SK-N-SH treated with all-trans-retinoic acid at 6 μM for 48 hours (cell line): ENCODE measurements at places on chromosomes 7 and 10.
A peak's percentile ranks its signal among the peaks of the same experiment; 100 is the strongest.

DNA sequence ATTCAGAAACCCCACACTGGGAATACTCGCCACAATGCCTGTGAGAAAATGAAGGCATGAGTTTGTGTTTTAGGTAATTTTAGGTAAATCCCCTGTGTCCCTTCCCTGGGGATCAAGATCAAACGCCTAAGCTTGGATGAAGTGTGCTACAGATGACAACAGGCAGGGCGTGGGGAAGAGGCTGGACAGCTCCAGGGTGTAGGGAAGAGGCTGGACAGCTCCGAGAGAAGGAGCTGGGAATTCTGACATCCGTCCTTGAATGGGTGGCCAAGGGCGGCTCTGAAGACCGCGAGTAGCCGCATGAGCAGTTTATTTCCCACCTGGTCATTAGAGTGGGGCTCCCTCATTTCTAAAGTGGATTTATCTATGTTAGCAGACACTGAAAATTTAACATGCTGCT, 109.7 kb downstream of the RAMP3 start:
- ATAC-seq = peak; percentile 36; the same call in 1 of the 3 replicates

DNA sequence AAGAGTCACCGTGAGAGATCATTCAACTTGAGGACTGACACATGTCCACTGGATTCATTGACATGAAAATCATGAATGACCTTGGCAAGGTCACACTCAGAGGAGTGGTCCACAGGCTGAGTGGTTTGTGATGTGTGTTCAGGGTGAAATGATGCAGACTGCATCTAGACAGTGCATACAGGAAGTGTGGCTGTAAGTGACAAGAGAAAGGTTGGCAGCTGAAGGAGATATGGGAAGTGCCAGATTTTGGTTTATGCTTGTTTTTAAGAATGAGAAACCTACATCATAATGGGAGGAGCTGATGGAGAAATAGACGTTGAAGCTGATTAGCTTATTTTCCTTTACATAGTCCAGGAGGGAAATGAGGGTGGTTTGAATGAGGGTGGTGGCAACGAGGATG, 64.8 kb upstream of the VIPR2 start:
- no peak for ATAC-seq

DNA sequence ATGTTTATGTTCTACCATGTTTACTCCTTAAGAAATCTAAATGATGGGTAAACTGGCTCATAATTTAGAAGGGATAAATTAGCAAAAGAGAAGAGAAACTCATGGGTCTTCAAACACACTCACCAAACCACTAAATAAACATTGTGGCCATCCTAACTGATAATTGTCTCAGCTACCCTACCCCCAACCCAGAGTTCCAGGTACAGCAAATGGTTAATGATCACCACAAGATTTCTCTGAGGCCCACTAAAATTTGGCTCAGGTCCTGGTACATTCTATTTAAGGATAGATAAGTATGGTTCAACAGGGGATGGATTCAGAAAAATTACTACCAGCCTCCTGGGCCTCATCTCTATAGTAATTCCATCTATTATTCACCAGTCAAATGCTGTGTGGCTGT, 21.4 kb downstream of the SLC25A13 start:
- ATAC-seq = no peak

DNA sequence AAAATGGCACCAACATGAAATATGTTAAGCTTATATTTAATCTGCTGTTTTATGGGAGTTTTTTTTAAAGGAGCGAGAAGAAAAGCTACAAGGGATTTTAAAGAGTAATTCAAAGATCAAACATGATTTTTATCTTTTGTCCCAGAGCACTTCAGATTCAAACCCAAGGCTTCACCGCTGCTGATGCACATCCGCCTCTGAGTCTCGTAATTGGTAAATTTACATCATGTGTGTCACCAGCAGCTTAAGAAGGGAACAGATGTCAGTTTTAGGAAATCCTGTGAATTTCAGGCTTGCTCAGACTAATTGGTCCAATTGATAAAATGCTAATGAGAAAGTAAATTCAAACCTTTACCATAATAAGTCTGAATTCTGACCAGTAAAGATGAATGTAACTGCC, 406.3 kb downstream of the GFRA1 start:
- ATAC-seq = no peak

- no peak for ATAC-seq
Measured at GRCh38 chr7:33705333-33705833, 200.0 kb upstream of the BMPER start.

DNA sequence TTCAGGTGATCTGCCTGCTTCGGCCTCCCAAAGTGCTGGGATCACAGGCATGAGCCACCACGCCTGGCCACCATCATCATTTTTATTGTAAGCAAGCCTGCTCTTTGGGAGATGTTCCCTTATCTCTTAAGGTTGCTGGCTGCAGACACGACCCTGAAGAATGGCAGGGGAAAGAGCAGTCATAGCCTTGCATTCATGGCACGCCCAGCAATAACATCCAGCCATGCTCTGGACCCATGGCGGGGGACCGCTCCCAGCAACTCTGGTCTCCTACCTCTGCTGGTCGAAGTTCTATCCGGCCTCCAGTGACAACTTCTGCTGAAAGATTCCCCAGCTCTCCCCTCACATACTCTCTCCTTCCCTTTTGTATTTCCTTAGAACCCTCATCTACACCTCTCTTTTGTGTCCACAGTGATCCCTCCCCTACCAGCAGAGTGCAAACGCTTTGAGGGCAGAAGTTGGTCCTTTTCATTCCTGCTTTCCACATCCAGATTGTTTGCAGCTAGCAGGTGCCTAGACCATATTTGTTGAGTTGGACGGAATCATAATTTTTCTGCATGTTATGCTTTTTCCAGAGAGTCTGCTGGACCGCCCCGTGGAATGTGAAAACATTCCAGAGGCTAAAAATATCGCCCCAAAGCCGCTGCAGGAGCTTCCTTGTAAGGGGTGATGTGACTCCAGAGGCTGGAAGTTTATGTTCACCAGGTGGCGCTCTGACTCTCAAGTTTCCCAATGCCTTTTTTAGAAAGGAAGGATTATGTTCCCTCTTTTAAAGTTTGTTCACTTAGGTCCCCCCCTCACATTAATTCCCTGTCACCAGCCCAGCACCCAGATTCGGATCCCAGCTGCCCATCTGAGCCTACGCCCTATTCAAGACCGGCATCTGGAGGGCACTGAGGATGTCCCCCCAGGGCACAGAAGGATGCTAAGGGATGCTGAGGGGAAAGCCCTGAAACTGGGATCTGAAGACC, 4.3 kb upstream of the MARVELD1 start:
- peak; percentile 67 for ATAC-seq

DNA sequence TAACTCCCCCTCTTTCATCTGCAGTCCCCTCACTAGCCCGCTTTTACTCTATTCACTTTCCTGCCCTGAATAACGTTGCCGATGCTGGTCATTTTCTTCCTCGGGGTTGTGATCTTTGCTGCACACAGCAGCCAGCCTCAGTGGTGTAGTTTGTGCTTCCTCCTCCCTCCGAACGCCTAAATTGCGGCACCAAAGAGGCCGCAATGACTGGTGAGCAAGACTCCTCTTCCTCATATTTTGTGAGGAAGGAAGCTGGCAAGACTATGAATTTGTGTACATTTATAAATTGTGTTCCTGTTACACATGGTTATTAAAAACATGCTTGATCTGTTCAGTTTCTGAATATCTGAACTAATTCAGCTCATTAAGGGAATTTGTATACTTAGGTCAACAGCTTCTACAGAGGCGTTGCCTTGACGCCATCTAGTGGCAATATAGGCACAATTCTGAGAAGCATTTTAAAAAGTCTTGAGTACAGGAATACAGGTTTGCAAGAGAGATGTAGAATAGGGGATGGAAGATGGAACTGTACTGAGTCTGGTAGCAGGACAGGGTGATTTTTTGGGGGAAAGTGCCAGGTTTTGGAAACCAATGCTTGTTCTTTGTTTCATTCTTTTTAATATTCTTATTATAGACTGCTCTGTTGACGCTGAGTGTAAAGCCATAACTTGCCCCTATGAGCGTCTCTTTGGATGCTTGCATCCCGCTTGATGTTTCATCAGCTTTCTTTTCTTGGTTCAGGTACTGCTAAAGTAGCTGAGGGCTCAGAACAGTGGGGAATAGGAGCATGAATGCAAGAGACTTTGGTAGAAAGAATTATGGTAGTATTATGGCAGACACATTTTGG, 4.1 kb upstream of the TAS2R5 start:
- peak; percentile 95 for ATAC-seq

- no peak for ATAC-seq
Measured at GRCh38 chr10:3848005-3848774, 63.2 kb upstream of the KLF6 start.

- ATAC-seq = no peak
Measured at GRCh38 chr10:129879655-129880054, 84.4 kb downstream of the EBF3 start.

DNA sequence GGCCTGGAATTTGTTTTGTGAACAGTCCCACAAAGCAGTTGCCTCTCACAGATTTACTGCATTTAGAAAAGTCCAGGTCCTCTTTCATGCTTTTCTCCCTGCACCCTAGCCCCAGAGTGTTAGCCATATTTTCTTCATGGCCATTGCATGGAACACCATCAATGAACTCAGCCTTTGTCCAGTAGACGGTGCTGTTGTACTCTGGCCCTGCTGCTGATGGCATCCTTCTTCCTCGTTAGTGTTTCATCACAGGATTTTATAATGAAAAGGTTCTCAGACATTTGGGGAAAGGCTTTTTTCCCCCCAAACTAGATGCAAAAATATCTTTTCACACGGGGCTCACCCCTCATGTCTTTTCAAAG, 93.0 kb upstream of the SLC25A13 start:
- ATAC-seq = peak; percentile 90

DNA sequence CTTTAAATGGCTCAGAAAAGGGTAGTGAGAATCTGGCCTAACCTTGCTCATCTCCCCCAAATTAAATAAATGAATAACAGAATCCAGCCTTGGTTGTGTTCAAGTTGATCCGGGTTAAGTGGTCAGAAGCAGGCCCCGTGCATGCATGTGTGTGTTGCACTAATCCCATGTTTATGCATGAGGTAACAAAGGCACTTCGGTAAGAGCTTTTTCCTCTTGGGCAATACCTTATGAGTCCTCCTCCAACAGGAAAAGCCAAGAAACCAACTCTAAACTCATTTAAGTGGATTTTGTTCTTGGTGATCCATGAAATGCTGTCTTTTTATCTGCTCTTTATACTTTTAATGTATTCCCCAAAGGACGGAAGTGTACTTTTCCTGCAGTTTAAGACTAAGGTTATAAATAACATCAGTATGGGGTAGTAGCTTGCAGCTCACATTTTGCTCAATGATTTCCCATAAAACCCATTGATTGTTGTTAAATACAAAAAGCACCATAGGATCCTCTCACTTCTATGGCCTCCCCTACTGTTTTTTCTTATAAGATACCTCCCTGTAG, 104.9 kb upstream of the YAE1 start:
- no peak for ATAC-seq

DNA sequence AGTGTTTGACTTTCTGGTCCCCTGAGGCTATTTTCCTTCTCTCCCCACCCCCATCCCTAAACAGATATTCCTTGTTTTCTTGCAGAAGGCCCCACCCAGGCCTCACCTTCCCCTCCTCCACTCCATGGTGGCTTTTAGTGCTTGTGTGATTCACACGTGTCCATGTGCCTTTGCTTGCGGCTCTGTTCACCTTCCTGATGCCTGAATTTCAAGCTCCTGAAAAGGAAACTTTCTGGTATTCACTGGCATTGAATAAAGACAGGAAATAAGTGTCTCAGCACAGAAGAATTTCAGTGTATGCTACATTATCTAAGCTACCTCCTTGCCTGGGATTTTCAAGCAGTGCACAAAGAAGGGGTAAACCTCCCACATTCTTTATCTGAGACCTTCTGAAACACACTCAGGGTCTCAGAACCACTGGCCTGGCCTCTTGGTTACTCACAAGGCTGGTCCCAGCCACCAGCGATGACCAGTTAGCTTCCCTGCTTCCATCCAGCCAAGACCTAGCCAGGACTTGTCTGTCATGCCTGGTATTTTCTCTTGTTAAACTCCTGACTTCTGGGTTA, 17.2 kb upstream of the UBE2H start:
- peak; percentile 96 for ATAC-seq

DNA sequence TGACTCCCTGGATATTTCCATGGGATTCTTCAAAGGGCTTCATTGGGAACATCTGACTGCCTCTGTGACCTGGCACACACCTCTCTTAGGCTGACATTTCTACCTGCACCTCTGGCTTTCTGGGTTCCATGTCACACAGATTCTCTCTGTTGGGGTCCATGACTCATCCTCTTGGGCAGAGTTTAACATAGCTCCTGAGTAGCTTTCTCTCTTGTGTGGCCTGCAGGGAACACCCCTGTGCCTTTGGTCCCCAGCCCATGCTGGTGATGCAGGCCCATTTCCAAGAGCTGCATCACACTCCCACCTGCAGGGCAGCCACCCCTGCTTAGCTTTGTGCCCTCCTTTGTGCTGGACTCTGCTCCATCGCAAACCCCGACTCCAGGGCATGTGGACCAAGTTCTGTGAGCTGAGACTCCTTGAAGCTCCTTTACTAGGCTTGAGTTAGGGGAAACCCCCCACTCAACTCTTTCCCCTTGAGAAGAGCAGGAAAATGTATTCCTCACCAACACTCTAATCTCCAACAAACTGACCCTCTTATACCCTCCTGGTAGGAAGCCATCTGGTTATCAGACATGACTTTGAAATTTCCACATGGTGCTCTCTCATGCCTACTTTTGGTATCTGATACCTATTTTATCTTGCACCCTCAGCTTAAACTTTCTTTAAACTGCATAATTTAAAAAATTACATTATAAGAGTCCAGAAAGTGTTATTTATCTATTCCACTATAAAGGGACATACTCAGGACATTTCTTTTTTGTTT, 93.3 kb downstream of the ZNF777 start:
- ATAC-seq = no peak

DNA sequence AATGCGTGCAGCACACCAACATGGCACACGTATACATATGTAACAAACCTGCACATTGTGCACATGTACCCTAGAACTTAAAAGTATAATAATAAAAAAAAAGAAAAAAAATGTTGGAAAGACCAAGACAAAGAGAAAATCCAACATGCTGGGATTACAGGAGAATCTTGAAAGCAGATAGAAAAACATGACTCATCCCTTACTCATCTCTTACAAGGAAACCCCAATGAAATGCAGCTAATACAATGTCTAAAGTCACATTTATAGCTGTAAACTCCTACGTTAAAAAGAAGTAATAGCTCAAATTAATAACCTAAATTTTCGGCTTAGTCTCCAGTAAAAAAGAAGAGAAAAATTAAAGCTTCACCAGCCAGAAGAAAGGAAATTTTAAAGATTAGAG, 47.5 kb upstream of the DGKB start:
- ATAC-seq = no peak

DNA sequence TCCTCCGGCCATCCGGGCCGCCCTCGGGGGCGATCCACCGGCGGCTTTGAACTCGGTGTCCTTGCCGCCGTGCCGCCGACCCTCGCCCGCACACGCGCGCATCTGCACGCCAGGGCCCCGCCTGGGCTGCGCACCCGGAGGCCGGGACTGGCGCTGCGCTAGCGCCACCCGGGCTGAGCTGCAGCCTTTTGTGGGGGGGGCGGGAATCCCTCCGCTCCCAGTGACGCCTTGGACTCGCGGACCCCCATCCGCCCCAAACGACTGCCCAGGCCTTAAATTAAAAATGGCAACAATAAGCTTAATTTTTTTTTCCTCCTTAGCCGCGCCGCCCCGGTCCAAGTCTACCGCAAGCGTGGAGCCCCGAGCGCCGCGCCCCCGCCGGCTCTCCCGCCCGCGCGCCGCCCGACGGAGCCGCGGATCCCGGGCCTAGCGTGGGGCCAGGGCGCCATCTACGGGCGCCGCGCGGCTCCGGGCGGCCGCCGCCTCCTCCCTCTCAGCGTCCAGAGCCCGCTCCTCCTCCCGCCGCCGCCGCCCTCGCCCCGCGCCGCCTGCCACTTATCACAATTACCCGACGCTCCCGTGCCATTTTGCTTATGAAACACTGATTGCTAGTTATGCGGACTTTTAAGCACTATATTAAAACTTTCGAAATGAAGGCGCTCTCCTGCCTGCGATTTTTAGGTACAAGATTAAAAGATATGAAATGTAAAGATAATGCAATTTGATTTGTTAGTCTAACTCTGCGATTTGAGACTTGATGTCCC, 7.5 kb upstream of the EBF3 start:
- ATAC-seq = peak; percentile 89
